Fibroblast of skin of right biceps (primary cell): ENCODE measurements at places on chromosomes 12 and 14.
A peak's percentile ranks its signal among the peaks of the same experiment; 100 is the strongest.

GRCh38 chr12:4089956-4090355 is 183.6 kb upstream of the CCND2 start:
- DNase-seq, result peak; percentile 37

GRCh38 chr14:65461730-65462129 is 49.2 kb downstream of the FUT8 start:
- DNase-seq, result peak; percentile 51

DNA sequence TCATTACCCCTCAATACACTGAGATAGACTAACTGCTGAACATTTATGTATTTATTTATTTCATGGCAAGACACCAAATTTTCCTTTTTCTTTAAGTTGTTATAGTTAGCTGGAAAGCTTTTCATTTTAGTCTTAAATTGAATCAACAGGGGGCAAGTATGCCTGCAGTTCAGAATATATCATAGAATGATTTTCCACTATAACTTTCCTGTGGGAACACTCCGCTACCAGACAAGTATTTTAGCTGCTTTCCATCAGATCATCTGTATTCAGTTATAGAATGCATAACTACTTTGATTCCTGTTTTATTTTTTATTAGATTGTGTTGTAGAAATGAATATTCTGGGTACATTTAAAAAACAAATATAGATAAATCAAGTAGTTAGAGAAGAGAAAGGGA is 102.0 kb downstream of the SLC6A15 start:
- DNase-seq, result no peak

DNA sequence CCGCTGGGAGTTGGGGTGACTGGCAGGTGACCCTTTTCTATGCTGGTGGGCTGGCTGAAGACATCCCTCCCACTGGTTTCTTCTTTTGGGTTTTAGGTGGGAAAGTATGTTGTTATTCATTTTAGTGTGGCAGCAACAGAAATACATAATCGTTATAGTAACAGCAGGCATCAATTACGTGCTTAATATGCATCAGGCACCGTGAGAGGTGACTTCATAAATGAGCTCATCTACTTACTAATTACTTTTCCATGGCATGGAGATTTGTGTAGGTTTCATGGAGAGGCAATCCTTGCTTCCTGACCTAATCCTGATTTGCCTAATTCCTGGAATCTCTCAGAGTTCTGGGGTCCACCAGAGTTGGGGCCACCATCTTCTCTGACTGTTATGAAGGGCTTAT is 13.4 kb upstream of the CELA1 start:
- peak; percentile 14 for DNase-seq

DNA sequence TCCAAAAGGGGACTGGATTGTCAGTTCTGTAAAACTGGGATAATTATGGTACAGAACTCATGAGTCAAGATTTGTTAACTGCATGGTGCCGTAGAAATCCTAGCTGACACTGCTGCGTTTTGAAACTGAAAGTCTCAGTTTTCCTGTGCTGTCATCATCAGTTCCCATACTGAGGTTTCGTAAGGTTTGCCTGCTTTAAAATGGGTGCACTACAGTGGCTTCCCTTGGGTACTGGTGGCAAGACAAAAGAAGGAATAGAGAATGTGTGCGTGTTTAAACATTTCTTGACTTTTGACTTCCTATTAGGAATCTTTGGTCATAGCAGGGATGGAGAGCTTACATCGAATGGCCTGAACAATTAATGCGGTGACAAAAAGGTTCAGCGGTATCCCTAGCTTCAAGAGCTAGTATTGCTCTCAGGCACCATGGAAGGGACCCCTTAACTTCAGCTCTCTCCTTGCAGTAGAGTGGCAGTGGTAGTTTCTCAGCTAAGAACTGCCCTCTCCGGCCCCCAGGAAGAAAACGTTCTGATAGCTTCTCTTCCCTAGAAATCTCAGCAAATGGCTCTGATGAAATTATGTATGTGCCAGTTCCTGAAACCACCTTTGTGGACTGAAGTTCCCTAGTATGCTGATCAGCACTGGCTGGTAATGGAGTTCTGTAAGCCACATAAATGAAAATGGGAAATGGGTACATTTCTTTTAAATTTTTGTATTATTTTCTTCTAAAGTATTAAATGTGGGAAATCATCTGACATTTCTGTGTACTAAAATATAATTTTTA is 28.9 kb downstream of the ANO6 start:
- peak; percentile 26 for DNase-seq

DNA sequence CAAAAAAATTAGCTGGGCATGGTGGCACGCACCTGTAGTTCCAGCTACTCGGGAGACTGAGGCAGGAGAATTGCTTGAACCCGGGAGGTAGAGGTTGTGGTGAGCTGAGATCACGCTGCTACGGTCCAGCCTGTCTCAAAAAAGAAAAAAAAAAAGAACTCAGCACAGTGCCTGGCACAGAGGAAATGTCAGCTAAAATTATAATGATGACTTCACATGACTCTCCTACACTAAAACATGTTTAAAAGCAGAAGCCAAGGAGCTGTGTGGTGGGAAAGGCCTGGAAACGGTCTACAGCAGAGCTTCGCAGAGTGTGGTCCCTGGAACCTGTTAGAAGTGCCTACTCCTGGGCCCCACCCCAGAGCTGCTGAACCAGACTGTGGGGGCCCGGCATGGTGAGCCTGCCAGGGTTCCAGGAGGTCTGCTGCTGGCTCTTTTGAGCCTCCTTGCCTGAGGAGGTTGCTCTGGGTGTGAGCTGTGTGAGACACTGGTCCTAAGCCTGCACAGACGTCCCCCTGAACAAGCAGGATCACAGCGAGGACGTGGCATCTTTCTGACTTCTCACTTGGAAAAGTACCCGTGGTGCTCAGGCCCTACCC is 28.1 kb downstream of the TCHP start:
- DNase-seq, result no peak

DNA sequence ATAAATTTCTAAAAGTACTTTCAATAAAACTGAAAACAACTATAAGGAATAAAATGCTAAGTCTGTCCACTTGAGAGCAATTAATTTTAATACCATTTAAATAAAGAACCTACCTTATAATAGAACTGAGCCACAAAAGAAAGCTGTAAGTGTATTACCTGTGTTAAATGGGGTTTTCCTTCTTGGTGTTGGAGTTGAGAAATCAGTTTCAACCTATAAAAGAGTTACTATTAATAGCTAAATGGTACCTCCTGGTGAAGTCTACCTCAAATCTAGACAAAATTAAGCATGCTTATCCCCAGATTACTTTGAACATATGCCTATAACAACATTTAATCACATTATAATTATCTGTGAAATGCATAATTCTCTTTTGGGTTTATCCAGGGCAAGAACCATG is 48.8 kb downstream of the MIS18BP1 start:
- DNase-seq, result no peak

- no peak for DNase-seq
Observed at GRCh38 chr14:54908190-54908589, 5.6 kb upstream of the GCH1 start.

DNA sequence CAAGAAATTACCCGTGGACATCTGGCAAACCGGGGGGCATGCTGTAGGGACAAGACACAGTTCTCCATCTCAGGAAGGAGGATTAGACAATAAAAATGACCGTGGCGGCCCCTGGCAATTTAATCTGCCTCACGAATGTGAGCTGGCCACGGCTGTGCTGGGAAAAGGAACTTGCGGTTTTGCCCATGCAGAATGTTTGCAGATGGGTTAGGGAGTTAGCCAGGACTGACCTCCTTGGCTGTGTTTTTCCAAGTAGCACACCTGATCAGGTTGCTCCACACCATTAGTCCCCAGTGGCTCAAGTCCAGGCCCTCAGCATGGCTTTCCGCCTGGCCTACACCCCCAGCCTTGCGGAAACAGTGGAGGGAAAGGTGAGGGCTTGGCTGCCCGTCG is 20.8 kb downstream of the TPCN1 start:
- no peak for DNase-seq

GRCh38 chr14:88379706-88380343 is 5.6 kb upstream of the SPATA7 start:
- DNase-seq, result no peak

DNA sequence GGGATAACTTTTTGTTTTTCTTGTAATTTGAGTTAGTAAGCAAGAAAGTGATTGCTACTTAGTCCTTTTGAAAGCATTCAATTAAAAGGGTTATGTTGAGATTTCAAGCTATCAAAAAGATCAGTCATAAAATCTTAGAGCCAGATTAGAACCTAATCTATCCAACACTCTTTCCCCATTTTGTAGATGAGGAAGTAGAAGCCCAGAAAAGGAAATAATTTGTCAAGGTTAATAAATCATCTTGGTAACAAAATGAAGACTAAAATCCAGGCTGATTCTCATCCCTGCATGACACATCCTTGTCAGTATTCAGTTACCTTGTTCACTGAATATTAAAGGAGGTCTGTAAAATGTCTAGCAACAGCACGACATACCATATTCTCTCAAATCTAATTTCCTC is 26.5 kb downstream of the PPP1R13B start:
- no peak for DNase-seq

DNA sequence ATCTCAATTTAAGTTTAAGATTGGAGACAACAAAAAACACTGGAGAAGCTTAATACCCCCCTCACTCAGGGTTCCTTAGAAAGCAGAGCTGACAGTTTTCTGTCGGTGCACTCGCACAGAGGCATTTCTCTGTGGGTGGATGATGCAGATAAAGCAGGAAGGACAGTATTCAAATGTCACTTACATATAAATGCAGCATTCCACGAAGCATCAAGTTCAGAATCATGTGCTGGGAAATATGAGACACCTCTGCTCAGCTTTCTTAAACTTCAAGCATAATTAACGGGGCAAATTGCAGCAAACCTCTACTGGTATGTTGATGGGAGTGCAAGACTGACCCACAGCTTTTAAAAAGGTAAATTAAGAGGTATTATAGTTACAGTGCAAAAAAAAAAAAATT is 68.7 kb downstream of the DICER1 start:
- DNase-seq, result no peak

DNA sequence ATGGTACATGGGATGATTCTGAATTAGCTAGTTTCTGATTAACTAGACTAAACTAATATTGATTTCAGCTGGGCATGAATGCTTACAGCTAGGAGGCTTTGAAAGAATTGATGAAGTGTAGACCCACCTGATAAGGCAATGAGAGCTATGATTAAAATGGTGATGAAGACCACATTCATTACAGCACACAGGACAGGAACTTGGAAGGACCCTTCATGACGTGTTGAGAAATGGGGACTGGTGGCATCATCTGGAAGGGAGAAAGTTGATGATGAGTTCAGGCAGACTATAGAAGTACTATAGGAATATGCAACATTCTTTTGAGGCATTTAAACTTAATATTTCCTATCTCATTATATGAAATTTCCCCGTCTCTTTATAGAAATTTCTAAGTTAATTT is 4.5 kb downstream of the CD69 start:
- DNase-seq, result no peak

GRCh38 chr12:12683725-12684124 is 12.3 kb downstream of the GPR19 start:
- no peak for DNase-seq

GRCh38 chr12:89880690-89881350 is 172.2 kb upstream of the ATP2B1 start:
- no peak for DNase-seq

DNA sequence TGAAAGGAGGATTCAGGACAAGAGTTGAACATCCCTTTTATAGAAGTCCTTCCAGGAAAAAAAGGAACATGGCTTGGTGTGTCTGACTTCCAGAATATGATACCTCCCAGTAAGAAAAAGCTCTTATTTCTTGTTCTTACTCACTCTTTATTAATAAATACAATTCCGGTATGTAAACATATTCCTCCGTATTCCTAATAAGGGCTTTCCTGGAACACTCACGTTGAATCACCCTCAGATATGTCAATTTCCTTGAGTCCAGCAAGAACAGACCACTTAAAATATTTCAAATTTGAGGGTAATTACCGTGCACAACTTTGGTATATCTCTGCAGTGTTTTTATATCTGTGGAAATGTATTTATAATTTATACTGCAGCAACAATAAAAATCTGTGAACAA is 385.6 kb downstream of the SYT1 start:
- DNase-seq, result peak; percentile 17

- peak; percentile 26 for DNase-seq
Observed at GRCh38 chr14:64715628-64716412, 11.6 kb downstream of the PLEKHG3 start.

DNA sequence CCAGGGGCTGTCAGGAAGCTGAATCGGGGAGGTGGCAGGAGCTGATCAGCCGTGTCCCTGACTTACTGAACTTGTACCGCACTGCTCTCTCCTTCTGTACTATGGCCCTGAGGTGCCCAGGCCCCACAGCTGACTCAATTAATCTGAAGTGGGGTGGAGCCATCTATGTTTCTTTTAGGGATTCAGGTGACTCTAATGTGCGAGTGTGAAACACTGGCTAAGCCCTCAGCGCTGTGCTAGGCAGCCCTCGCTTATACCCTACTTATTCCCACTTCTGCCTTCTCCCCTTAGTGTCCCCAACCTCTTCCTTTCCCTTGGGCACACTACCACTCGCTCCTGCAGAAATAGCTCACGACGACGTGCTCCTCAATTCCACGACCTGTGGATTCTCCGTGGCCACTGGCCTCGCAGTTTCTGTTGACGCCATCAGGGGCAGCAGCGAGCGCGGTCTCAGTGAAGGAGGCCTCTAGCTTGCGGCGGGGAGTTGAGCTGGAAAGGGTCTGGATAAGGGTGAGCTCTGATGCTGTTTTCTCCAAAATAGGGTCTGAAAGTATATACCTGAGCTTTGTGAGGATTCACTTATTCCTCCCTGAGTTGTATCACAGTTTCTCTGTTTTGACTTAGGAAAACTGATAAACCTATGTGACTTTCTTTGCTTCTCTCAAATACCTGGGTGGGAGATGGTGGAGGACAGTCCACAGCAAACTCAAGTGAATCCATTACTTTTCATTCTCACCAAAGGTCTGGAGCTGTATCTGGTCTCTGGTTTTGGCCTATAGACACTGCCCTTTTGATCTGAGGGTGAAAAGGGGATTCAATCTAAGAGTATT is 167.6 kb downstream of the SLC41A2 start:
- DNase-seq, result no peak

DNA sequence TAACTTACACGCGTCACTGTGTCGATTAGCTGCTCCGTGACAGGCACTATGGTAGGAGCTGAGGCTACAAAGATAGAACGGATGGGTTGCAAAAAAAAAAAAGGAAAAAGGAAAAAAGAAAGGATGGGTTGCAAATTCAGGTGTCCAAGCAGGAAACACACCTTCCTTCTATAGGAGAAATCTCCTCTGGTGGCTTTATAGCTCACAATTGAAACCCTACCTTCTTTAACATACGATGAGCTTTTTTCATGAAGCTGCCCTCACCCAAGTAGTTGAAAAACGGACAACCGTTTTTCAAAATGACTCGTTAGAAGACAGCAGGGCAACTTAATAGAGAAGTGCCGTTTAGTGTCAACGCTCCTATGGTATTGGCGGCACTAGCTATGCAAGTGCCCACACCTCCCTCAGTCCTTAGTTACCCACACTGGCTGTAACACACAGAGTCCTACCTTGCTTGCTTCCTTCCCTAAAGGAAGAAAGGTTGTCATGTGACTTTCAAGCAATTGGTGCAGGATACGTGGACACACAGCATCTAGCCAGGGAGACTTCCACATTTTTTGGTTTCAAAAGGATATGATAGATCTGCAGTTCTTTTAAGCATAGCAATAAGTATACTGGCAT is 682 bp upstream of the TRIP11 start:
- DNase-seq, result peak; percentile 29
